Fibroblast of skin of abdomen (primary cell): ENCODE measurements at places on chromosomes 7 and 10.
A peak's percentile ranks its signal among the peaks of the same experiment; 100 is the strongest.

GRCh38 chr7:47685151-47685550, 103.2 kb upstream of the TNS3 start:
- no peak for DNase-seq

GRCh38 chr10:117996709-117997108, 50.0 kb downstream of the RAB11FIP2 start:
- no peak for DNase-seq

DNA sequence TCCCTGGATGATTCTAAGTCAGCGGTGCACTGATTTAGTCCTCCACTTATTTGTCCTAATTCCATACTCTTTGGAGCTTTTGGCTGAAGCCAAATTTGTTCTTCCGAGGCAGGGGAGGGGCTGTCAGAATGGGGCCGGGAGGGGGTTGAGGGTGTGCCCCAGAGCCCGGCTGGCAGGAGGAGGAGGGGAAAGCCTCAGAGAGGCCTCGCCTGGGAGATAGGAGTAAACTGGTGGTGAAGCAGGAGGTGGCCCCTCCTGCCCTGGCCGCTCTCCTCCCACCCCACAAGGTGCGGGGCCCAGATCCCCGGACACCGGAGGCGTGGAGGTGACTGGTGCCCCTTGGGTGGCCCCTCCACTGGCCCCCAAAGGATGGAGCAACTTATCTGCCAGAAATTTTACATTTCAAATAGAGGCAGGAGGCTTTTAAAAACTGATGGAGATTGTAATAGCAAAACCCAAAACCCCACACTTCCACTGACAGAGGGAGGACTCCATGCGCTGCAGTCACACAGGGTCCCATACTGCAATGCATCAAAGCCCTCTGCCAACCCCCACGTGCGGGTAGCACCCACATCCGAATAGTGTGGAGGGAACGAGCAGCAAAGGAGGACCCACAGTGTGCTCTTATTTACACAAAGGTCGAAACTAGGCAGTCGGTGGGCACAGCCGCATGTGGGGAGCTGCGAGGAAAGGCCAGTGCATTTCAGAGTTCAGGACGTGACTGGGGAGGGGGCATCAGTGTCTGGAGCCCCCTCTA, 61.9 kb downstream of the CAMK2B start:
- no peak for DNase-seq

DNA sequence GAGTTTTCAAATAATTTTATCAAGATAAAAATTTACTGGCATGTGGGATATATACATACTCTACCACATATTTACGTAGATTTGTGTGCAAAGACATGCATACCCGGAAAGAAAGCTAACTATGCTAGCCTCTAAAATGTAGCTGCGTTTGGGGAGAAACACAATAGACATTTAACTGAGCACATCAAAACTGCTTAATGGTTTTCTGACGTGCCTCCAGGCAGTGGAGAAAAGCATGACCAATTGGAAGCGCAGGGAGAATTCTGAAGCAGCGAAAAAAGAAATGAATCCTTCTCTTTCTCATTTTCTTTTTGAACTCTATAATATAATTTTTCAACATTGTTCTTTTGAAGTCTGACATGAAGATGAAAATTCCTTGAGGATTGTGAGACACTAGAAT, 60.3 kb upstream of the LYZL1 start:
- DNase-seq = no peak

DNA sequence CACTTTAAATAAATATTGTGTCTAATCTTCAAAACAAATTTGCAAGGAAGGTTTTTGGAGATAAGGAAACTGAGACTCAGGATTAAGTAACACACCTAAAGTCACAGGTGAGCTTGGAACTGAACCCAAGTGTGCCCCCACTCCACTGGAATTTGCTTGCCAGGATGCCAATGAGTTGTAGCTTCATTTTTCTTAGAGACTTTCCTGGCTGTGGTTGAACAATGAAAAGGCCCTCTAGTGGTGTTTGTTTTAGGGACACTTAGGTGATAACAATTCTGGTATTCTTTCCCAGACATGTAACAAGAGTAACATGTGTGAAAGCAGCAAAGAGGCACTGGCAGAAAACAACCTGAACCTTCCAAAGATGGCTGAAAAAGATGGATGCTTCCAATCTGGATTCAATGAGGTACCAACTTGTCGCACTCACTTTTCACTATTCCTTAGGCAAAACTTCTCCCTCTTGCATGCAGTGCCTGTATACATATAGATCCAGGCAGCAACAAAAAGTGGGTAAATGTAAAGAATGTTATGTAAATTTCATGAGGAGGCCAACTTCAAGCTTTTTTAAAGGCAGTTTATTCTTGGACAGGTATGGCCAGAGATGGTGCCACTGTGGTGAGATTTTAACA, 1.5 kb downstream of the IL6 start:
- DNase-seq = peak; percentile 48

GRCh38 chr10:98252464-98252863, 15.5 kb downstream of the LOXL4 start:
- DNase-seq = no peak

- DNase-seq = no peak
These were observed 37.2 kb upstream of the RAPGEF5 start for GRCh38 chr7:22393913-22394729.

DNA sequence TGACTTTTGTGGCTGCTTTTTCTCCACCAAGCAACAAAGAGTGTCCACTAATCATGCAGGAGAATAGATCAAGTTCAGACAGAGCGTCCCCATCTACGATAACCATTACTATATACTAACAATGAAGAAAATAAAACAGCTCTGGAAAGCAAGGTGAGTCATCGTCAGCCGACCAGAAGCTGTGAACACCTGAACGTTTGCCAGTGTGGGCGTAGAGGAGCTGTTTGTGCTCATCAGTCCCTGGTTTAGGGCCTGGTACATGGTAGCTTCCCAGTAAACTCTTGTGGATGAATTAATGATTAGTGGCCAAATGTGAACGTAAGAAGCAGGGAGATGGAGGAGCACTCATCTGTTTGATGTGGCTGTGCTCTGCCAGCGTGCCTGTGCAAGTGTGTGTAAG, 180.7 kb downstream of the EVX1 start:
- DNase-seq = no peak

DNA sequence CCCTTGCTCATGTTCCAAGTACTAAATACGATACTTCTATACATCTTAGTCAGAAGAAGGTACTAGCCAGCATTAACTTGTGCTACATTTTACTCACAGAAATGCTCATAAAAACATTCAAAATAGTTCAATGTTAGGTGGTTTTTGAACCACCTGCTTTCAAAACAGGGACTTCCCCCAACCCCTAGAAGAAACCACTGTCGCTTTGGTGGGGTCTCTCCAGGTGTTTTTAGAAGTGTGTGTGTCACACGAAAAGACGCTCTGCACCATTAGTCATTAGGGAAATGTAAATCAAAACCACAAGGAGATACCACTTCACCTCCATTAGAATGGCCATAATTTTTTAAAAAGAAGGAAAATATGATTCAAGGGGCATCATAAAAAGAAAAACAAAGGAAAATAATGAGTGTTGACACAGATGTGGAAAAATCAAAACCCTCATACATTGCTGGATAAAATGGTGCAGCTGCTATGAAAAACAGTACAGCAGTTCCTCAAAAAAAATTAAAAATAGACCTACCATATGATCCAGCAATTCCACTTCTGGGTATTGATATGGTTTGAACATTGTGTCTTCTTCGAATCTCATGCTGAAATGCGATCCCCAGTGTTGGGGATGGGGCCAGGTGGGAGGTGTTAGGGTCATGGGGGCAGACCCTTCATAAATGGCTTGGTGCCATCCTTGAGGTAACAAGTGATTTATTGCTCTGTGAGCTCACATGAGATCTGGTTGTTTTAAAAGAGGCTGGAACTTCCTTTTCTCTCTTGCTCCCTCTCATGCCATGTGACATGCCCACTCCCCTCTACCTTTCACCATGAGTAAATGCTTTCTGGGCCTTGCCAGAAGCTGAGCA, 74.2 kb downstream of the MALSU1 start:
- DNase-seq = peak; percentile 16
